ENCODE measurements at places on chromosomes 13 and 19.

- DNase-seq = no peak
Observed at GRCh38 chr13:46761174-46761573, 35.8 kb downstream of the ESD start.

DNA sequence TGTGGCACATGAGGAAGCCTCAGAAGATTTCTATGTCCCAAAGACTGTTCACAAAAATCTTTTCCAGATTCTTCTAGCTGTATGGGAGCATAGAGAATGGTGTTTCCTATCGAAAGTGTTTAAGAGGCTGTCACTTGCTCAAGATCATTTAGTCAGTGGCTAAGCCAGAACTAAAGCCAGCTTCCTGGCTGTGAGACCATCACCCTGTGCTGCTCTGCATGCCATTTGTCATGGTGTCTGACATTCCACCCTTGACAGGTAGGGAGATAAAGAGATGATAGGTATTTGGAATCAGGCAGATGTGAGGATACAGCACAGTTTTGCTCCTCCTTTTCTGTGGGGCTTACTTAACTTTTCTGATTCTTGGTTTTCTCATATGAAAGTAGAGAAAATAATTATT, 177.3 kb downstream of the DNAJC15 start:
- DNase-seq = no peak

DNA sequence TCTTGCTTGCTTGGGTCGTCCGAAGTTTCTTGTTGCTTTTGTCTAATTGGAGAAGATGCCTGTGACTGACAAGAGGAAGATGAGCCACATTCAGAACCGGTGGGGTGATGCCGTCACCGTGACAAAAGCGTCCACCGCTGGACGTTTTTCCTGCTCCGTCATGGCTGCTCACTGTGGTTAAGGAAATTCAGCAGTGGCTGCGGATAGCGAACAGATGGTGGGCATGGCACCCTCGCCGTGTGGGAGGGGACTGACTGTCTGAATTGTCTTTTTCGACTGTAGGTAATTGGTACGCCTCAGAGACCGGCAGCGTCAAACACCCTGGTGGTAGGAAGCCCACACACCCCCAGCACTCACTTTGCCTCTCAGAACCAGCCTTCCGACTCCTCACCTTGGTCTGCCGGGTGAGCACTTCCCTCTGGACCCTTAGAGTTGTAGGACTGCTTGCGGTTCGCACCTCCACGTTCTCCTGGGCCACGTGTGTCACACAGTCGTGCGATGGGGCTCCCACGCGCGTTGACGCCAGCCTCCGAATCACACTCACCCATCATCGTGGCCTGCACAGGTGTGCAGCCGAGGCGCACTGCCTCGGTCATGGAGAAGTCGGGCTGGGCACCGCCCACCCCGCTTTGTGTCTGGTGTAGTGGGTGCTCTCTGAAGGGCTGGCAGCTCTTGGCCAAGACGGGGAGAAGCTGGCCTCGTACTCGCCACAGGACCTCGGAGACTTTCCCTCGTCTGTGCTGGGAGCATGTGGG, 26.5 kb downstream of the ATP4B start:
- no peak for DNase-seq

DNA sequence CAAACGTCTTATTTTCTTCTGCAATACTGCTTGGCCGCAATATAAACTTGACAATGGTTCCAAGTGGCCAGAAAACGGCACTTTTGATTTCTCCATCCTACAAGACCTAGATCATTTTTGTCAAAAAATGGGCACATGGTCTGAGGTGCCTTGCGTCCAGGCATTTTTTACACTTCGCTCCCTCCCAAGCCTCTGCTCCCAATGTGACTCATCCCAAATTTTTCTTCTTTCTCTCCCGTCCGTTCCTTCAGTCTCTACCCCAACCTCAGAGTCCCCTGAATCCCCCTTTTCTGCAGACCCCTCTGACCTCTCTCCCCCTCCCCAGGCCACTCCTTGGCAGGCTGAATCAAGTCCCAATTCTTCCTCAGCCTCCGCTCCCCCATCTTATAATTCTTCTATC, 14.3 kb upstream of the OR10H1 start:
- DNase-seq = no peak

- DNase-seq = no peak
Observed at GRCh38 chr13:99429670-99430069, 71.6 kb upstream of the TM9SF2 start.

DNA sequence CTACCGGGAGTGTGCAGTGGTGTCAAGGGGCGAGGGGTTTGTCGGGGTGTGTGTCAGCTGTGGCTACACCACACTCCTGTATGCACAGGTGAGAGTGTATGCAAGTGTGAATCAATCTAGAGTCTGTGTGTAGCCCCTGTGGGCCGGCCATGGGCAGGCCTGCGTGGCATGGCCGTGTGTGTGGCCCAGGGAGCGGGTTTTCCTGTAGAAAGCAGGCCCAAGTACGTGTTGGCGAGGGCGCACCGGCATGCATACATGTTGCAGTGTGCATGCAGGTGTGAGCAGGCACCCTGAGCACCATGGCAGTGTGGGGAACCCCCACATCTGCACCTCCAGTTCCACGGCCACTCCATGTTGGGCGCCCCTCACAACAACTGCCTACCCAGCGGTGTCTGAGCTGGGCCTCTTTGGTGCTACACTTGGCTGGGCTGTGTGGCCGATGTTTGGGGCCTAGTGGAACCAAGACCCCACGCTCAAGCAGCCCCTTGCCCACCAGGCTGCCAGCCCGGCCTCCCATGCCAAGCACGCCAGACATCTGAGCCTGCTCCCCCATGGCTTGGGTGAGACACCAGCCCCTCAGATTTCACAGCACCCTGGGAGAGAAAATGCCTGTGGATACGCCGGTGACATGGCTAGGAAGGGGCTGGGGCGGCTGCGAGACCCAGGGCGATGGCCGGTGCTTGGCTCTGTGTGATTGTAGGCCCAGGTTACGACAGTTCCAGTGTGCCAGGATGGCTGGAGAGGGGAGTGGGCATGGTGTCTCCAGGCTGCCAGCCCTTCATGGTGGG, 2.1 kb downstream of the NFIX start:
- DNase-seq = no peak

- no peak for DNase-seq
Observed at GRCh38 chr13:93951951-93952350, 527.5 kb downstream of the DCT start.

DNA sequence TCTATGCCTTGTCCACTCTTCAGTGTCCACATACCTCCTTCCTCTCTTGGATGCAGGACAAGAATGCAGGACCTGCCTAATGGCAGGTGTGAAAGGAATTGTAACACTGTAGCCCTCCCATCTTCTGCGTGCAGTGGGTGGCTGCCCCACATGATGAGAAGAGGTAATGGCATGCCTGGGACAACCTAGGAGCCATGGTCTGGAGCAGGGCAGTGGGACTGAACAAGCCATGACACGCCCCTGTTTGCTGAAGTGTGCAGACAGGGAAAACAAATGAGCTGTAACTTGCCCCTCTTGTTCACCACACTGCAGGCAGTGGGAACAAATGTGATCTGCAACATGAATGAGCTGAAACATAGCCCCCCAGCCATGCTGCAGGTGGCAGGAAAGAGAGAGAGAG, 192.2 kb downstream of the PCDH17 start:
- no peak for DNase-seq

DNA sequence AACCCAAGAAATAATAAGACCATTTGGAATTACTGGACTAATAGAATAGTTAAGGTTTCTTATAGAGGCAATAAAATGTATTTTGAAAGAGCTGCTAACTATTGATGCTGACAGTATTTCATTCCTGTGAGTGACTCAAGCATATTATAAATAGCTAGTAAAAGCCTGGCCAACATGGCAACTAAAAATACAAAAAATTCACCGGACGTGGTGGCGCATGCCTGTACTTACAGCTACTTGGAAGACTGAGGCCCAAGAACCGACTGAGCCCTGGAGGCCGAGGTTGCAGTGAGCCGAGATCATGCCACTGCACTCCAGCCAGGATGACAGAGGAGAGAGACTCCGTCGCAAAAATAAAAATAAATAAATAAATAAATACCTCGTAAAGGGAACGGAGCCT, 5.4 kb upstream of the ICAM3 start:
- DNase-seq = no peak

GRCh38 chr13:39601636-39602035, 1.4 kb downstream of the LHFPL6 start:
- no peak for DNase-seq

- DNase-seq = peak; percentile 71
Observed at GRCh38 chr19:13840305-13841085, 36.4 kb upstream of the NANOS3 start.

DNA sequence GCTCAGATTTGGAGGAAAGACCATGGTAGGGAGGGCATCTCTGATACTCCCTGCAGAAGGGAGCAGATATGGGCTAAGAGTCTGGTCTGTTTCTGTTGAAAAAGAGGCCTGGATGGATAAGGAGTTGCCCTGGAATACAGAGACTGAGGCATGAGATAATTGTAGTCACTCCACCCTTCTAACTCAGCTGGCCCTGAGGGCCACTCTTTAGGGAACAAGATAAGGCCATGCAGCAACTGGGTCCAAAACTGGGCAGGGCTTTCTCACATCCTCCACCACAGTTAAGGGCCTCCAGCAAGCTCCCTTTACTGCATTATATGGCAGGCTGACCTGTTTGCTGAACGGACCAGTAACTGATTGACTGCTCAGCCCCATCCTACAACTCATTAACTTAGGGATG, 1.3 kb downstream of the ZNF749 start:
- no peak for DNase-seq

DNA sequence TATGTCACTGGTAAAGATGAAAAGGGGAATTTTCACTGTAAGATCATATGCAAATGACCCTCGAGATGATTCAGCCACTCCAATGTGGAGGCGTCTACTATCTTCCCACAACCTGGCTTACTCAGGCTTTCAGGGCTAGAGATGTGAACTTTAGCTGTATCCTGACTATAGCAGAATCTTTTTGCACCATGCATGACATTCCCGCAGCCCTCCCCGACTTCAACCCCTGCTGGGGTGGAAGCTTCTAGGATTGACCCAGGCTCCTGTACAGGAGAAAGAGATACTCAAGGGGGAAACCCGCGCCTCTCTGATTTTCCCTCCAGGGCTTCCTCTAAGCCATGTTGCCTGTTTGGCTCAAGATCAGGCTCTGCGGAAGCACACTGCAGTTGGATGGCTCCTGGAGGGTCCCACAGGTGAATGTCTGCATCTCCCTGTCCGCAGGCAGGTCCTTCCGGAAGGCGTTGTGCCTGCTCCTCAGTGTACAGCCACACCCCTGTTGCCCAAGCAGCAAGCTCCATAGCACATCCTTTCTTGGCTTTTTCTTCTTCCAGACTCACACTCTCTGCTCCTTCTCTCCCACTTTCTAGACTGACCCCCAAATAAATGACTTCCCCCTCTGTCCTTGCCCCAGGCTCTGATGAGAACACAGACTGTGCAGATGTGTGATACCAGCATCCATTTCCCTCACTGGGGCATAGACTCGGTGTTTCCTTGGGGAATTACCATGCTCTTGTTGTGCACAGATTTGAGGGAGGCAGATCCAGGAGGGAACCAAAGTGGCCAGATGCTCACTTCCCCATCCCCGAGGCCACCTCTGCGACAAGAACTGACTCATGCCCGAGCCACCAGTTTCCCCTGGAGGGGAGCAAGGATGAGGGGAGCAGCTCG, 29.1 kb upstream of the POP4 start:
- no peak for DNase-seq

DNA sequence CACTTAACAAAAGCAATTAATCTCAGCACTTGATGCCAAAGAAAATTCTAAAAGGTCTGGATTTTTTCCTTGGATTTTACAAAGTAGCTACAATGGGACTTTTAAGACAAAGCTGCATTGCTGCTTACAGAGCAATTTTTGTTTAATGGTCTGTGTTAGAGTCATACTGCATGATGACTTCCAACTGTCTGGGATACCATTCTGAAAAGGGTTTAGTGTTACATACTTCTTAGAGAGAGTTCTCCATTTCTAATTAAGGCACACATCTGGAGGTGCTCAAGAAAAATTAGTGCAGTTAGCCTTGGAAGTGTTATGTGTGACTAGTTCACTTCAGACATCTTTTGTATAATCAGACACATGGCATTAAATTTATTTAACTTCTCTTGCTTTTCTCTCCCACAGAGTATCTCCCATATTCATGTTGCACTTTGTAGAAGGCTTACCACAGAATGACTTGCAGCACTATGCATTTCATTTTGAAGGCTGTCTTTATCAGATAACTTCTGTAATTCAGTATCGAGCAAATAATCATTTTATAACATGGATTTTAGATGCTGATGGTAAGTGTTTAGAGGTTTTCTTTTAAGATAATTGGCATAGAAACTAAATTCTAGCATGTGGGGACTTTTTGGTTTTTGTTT, 35.1 kb downstream of the USPL1 start:
- no peak for DNase-seq

DNA sequence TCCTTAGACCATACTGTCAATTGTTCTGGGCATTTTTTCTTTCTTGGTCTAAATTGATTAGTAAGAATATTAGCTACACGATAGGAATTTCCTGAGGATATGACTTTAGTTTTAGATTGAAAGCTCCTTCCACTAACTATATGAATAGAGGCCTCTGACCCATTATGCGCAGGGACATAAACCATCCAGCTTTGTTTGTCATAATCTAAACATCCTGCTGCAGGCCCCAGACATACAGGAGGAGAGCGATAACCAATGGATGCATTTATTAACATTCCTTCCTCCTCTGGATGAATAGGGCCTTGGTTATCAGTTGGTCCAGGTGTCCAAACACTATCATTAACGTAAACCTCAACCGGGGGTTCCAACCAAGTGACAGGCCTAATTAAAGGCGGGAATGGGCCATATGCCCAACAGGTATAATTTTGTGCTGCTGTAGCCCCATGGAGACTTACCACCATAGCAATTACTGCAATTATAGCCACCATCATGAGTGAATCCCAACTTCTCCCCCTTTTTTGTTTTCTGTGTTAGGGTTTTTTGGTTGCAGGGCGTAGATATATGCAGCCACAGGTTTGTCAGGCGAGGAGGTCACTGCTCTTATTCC, 32.6 kb downstream of the CLEC4M start:
- no peak for DNase-seq

GRCh38 chr13:90154311-90154960, 1193.1 kb upstream of the MIR17HG start:
- no peak for DNase-seq

- DNase-seq = no peak
Observed at GRCh38 chr19:54128441-54128725, 9.2 kb upstream of the CNOT3 start.

GRCh38 chr13:110308656-110309359, 1.7 kb downstream of the COL4A2 start:
- DNase-seq = no peak

DNA sequence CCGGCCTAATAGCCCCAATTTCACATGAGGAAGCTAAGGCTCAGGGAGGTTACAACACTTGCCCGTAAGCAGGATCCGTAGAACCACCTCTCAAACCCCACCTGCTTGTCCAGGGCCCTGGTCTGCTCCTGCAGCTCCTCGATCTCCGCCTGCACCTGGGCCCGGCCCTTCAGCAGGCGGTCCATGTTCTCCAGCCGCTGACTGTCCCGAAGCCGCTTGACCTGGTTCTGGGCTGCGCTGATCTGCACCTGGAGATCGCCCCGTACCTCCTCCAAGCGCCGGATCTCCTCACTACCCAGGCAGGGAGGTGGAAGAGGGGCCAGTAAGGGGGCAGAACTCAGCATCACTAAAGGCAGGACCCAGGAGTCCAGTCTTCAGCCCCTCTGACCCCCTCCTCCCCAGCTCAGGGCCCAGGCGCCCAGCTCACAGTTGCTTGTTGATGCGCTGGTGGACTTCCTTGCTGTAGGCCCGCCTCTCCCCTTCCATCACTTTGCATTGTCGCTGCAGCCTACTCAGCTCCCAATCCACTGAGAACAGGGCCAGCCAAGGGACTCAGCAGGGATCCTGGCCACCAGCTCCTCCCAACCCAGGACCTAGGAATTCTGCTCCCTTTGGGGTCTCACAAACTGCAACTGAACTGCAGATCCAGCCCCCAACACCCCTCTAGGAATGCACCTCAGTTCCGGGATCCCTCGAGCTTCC, 6.9 kb upstream of the EMP3 start:
- no peak for DNase-seq

- no peak for DNase-seq
Observed at GRCh38 chr13:80584785-80585184, 243.9 kb upstream of the SPRY2 start.
